ENCODE measurements at places on chromosomes 13 and 19.
A peak's percentile ranks its signal among the peaks of the same experiment; 100 is the strongest.

- no peak for DNase-seq
Observed at GRCh38 chr19:29477831-29478577, 47.8 kb upstream of the VSTM2B start.

GRCh38 chr13:22103046-22104027 is 432.5 kb downstream of the FGF9 start:
- no peak for DNase-seq

GRCh38 chr19:42064432-42064831 is 5.6 kb downstream of the GRIK5 start:
- DNase-seq = no peak

GRCh38 chr13:41820581-41821237 is 140.2 kb downstream of the VWA8 start:
- no peak for DNase-seq

DNA sequence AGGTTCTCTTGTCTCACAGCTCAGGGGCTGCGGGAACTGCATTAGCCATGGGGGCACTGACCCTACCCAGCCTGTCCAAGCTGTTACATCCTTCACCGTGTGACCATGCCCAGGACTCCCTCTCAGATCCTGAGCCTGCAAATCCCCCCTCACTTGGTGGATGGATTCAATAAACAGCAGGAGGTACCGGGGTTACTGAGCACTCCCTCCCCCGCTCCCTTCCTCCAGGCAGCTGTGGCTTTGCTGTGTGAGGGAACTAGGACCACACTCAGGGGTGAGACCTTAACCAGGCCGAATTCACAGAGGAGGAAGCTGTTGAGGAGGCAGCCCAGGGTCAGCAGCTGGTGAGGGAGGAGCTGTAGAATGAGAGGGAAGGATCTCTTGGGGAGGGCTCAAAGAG is 27.0 kb upstream of the CEACAM1 start:
- no peak for DNase-seq

GRCh38 chr19:8445488-8446001 is 770 bp downstream of the HNRNPM start:
- DNase-seq = peak; percentile 4

- DNase-seq = no peak
Observed at GRCh38 chr13:51525567-51526167, 58.6 kb upstream of the WDFY2 start.

GRCh38 chr19:34500656-34501120 is 19.1 kb downstream of the WTIP start:
- no peak for DNase-seq

DNA sequence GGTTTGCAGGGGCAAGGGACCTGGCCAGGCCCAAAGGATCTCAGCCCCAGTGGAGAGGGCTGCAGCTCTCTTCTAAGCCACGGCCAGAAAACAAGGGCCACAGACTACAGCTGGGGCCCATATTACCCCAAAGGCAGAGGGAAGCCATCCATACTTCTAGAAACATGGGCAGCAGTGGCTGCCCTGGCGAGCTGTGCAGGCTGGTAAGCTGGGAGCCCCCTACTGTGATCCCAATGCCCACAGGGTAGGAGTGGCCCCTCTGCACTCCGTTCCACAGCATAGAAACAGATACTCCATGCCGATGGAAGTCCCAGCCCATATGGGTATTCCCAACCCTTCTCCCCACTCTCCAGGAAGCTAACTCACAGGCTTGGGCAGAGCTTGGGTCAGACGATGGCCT is 25.1 kb downstream of the VSTM2B start:
- no peak for DNase-seq

All from stimulated activated CD8-positive, alpha-beta memory T cell treated with anti-CD3 and anti-CD28 coated beads, Interleukin-2, amount 100 ng/mL, for 1 hour (primary cell).